ENCODE measurements at places on chromosomes 6 and 20.

DNA sequence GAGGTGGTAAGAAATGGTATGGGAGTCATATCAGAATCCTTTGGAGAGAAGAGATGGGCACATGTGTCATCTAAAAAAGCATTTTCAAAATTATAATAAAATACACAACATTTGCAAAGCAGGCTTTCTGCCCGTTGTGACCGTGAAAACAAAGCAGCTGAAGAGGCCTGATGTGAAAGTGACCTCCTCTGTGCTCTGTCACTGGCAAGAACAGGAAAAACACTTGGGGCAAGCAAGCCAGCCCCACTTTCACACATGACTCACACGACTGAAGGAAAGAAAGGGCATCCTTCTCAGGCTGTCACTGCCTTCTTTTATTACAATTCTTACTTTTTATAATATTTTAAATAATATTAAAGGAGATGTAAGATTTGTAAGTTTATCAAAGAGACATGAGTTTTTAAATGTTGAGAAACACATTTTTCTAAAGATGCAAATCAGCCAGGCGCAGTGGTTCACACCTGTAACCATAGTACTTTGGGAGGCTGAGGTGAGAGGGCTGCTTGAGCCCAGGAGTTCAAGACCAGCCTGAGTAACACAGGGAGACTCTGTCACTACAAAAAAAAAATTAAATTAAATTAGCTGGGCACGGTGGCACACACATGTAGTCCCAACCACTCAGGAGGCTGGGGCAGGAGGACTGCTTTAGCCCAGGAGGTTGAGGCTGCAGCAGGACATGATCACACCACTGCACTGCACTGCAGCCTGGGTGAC, 143.7 kb downstream of the BTBD9 start:
- DNase-seq = no peak

DNA sequence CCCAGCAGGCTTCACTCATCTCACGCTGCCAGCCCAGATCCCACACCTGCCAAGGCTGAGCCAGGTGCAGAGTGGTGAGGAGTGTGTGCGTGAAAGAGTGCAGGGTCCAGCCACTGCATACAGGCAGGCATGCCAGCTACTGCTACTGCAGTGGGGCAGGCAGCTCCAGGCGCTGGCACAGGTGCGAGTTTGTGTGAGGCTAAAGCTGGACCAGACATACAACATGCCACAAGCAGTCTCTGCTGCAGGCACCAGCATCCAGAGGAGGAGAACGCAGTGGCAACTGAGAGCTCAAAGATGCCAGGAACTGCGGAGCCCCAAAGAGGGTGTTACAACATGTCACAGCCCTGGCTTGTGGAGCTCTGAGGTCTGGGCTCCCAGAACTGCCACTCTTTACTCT, 149.8 kb downstream of the EYS start:
- DNase-seq = no peak

DNA sequence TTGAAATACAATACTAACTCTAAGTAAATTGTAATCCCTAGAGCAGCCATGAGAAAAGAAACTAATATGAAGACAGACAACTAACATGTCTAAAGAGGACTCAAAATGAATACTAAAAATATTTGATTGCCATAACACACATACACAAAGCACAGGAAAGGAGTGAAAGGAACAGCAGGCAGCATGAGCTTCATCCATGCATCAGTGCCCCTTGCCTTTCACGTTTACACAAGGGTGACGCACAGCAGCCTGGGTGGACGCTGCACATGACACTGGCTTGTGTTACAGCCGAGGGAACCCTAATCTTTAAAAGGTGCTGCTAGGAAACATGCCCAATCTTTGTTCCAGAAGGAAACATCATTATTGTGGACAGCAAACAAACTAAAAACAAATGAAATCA, 123.5 kb downstream of the MAN1A1 start:
- DNase-seq = no peak

DNA sequence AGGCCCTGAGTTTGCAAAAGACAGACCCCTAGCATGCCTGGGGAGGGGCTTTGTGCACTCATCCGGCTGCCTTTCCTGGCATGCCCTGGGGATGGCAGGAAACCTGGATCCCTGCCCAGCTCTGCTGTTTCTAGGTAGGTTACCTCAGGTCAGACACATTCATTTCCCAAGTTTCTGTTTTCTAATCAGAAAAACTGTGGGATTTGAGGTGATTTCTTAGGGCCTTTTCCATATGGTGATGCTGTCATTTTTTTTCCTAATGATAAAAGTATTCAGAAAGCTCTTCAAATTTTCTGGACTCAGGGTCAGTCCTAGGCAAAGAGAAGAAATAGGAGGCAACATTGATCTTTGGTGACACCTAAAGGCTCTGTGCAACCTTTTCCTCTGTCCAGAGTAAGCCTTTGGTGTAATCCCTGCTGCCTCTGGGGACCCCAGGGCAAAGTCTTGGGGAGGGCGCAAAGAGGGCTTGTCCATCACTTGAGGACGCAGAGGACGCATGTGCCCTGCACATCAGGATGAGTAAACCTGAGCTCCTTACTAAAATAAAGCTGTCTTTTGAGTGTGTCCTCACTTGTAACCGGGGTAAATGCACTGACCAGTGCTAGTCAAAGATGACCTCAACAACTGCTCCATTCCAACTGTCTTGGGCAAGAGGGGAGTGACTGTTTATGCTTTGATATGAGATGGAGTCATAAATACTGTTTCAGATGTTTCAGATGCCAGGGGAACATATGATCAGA, 13.5 kb upstream of the TRAM2 start:
- peak; percentile 71 for DNase-seq

DNA sequence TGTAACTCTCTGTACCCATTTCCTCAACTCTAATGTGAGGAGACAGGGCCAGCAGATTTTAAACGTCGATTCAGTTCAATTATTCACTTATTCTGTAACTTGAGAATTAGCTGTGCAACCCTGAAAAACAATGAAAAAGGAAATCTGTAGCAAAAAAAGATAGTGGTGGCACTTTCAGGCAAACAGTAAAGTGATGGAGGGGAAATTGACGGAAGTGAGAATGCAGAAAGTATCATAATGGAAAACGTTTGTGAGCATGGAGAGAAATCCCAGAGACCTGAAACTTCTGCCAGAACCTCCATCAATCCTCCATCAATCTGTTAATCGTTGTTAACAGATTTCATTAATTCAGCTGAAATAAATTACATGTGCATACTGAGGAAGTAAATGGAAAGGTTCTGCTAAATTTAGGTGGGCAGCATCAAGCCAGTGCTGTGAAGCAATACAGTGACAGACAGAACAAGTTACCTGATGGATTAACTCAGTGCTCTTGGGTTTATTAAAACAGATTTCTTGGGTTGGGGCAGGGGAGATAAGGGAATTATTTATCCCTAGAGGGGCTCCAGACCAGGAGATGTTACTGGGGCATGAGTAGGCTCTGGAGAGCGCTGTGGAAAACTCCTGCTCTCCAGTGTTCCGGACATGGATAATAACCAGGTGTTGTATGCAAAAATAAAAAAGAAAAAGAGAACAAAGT, 17.5 kb downstream of the KIZ start:
- no peak for DNase-seq

DNA sequence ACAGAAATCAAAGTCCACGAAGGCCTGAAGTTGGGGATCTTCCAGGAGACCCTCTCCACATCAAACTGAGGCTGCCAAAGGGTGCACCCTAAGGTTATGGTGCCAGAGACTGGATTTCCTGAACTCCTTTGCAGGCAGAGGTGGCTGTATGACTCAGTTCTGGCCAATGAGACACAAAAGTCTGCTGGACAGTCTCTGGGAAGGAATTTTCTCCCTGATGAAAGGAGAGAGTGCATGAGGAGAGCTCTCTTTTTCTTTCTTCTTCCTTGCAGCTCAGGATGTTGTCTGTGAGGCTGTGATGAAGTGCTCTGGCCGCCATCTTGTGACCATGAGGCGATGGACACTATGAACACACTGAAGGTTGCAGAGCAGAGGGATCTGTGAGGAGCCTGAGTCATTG, 85.2 kb downstream of the MDGA1 start:
- no peak for DNase-seq

- no peak for DNase-seq
Measured at GRCh38 chr6:149044528-149044927, 273.0 kb upstream of the TAB2 start.

- DNase-seq = no peak
Measured at GRCh38 chr6:14381829-14382677, 264.5 kb downstream of the CD83 start.

All from stromal cell of bone marrow (primary cell).